ENCODE measurements at places on chromosomes 6 and 20.

DNA sequence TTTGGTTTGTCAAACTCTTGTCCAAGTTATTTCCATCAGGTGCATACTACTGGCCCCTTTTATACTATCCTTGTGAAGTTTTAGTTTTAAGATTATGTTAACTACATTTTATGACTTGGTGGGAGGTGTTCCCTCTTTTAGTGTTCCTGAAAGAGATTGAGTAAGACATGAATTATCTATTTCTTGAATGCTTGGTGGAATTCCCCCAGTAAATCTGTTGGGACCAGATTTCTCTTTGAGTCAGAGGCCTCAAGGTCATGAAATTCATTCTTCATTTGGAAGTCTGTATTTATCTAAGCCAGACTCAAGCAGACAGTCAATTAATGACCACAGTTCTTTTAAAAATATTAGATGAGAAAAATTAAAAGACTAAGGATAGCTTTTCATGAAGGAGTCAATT lies 81.3 kb downstream of the MOXD1 start:
- no peak for DNase-seq

DNA sequence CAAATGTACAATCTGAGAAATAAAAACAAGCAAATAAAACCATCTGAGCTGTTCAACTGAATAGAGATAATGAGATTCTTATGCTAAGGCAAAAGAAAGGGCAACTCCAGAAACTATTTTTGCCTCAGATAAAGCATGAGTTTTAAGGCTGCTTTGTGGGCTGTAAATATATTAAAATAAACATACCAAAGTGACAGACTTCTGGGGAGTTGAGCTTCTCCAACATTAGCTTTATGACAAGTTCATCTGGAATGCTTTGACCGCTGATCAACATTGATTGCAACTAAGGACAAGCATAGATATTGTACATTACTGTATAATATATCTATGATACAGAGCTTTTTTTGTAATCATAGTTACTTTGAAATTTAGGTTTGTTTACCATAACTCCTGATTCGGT lies 19.3 kb downstream of the AK9 start:
- no peak for DNase-seq

DNA sequence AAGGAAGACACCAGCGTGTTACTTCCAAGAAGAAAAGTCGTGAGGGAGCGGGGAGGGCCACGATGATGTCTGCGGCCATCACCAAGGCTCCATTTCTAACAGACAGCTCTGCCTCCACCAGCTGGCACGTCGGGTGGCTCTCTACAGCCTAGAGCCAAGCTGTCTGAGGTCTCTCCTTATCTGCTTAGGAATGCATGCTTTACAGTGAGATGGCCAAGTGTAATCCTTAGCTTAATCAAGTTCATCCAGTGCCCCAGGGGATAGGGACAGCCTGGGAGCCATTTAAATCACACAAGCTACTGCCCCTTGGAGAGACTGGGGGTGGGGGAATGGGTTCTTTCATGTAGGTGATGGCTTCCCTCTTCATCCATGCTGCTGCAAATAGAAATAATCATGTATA lies 213.8 kb upstream of the CST7 start:
- peak; percentile 39 for DNase-seq

DNA sequence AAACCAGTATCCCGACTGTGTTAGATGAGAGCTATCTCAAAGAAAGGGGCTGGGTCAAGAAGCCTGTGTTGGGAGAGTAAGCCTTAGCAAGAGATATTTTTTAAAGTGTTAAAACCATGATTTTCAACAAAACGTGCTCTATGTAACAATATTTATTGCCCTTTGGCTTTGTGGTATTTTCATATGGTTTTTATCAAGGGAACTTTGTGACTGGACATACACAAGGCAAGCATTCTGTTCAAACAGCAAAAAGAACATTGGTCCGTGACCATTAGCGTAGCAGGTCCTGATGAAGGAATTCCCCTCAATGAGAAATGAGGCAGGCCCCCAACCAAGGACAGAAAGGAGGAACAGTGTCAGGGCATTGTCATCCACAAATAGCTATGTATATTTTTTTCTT lies 222.6 kb downstream of the MYLK4 start:
- no peak for DNase-seq

- DNase-seq = no peak
These were observed 252.9 kb upstream of the MAN1A1 start for GRCh38 chr6:119602215-119603178.

- DNase-seq = no peak
These were observed 455.0 kb downstream of the GJA1 start for GRCh38 chr6:121890307-121890910.

- DNase-seq = no peak
These were observed 92.9 kb downstream of the ANKRD60 start for GRCh38 chr20:58135441-58136148.

GRCh38 chr6:7201732-7202541 lies 94.2 kb downstream of the RREB1 start:
- no peak for DNase-seq

GRCh38 chr6:32895006-32895345 lies 41.0 kb downstream of the PSMB9 start:
- no peak for DNase-seq

DNA sequence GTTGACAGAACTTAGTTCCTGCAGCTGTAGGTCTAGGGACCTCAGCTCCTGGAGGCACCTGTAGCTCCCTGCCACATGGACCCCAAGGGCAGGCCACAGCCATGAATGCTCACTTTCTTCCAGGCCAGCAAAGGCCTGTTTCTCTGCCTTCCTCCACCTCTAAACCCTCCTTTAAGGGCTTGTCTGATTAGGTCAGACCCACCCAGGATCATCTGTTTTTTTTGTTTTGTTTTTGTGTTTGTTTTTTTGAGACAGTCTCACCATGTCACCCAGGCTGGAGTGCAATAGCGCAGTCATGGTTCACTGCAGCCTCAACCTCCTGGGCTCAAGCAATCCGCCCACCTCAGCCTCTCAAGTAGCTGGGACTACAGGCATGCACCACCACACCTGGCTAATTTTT lies 11.5 kb upstream of the BCAS4 start:
- no peak for DNase-seq

GRCh38 chr20:36775196-36775595 lies 1.6 kb upstream of the DSN1 start:
- no peak for DNase-seq

DNA sequence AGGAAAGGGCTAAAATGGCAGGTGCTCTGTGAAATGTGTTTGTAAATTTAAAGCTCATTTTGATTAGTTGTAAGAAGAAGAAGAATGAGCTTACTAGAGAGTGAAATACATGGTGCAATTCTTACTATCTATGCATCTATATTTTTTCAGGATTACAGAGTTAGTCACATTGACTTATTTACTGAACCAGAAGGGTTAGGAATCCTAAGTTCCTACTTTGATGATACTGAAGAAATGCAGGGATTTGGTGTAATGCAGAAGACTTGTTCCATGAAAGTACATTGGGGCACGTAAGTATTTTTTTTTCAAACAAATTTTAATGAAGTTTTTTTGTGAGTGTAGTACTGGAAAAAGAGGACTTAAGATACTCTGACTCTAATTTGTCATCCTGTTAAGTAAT lies 99.3 kb downstream of the RTN4IP1 start:
- no peak for DNase-seq

GRCh38 chr20:6081236-6081635 lies 27.4 kb upstream of the LRRN4 start:
- no peak for DNase-seq

- DNase-seq = no peak
These were observed 16.8 kb downstream of the RPL7L1 start for GRCh38 chr6:42896178-42896719.

All from sciatic nerve (tissue), 2 donors.